ENCODE measurements at places on chromosomes 13 and 19.
A peak's percentile ranks its signal among the peaks of the same experiment; 100 is the strongest.

- DNase-seq: no peak
Observed at GRCh38 chr19:48695743-48696352, at the start of gene FUT2. TSS of gene FUT2 (plus strand) at chr19:48695971. CDS start at chr19:48702957, 6,986 bp downstream.

- DNase-seq: no peak
Observed at GRCh38 chr19:20165971-20166592, 932 bp upstream of the ZNF486 start.

- no peak for DNase-seq
Observed at GRCh38 chr13:108769213-108770070, 140.0 kb downstream of the MYO16 start.

- no peak for DNase-seq
Observed at GRCh38 chr19:55466241-55466614, 1.7 kb upstream of the C19orf85 start.

GRCh38 chr13:27911521-27911920, 8.3 kb upstream of the PDX1 start:
- no peak for DNase-seq

GRCh38 chr19:3977242-3978143, 6.6 kb upstream of the DAPK3 start:
- DNase-seq: no peak

DNA sequence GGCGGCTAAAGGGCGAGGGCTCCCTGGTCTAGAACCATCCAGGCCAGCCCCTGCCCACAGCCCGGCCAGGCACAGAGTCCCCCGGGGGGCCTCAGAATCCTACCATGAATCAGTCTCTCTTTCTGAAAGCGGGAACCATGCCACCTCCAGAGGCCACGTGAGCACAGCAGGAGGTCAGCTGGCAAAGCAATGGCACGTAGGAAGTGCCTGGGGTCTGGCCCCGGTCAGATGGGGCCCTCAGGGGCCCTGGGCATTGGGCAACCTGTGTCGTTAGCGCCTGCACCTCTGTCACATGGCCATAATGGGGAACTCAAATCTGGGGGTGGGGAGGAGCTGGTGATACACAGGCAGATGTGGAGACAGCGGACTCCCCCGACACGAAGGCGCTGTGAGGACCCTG, 8.8 kb downstream of the MFSD12 start:
- DNase-seq: no peak

DNA sequence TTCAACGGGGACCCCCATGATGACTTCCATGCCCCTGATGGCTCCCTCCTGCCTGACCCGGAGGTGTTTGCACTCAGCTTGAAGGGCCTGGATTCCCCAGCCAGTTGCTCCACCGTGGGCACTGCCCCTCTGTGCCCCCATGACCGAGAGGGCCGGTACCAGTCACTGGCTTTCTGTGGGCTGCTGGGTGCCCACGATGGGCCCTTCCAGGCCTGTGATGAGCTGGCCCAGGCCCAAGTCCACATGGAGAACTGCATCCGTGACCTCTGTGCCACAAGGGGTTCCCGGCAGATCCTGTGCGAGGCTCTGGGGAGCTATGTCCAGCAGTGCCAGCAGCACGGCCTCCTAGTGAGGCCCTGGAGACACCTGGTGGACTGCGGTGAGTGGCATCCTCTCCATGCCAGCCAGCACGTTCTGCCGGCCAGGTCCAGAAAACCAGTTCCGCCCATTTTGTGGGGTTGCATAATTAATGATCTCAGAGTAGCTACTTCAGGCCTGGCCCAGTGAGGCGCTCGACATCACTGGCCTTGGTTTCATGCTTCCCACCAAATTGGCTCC, 34.9 kb upstream of the FXYD3 start:
- DNase-seq: no peak

DNA sequence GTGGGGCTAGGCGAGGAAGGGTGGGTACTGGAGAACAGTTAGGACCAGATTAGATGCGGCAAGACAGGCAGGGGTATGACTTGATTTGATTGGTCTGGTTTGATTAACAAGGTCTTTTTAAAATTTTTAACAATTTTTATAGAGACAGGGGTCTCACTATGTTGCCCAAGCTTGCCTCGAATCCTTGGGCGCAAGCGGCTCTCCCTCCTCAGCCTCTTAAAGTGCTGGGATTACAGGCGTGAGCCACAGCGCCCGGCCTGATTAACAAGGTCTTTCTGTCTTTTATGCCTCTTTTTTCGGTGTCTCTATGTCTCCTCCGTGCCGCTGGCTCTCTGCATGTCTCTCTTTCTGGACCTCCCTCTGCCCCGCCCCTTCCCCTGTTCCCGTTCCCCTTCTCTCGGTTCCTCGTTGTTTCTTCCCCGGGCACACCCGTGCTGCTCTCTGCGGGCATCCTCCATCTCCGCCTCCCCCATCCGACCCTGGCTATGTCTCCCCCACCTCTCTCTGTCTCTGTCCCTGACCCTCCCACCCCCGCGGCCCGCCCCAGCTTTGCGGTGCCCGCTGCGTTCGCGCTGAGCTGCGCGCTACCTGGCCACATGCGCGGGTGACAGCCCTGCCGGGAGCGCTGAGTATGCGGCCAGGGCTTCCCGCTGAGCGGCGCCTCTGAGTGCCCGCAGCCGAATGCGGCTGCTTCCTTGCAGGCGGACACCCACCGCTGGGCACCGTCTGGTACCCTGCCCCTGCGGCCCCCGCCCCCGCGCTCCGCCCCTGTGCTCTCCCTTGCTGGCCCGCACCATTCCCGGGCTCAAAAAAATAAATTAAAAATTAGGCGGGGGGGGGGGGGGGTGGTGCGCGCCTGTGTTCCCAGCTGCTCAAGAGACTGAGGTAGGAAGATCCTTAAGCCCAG, 8.1 kb upstream of the SDHAF1 start:
- no peak for DNase-seq

DNA sequence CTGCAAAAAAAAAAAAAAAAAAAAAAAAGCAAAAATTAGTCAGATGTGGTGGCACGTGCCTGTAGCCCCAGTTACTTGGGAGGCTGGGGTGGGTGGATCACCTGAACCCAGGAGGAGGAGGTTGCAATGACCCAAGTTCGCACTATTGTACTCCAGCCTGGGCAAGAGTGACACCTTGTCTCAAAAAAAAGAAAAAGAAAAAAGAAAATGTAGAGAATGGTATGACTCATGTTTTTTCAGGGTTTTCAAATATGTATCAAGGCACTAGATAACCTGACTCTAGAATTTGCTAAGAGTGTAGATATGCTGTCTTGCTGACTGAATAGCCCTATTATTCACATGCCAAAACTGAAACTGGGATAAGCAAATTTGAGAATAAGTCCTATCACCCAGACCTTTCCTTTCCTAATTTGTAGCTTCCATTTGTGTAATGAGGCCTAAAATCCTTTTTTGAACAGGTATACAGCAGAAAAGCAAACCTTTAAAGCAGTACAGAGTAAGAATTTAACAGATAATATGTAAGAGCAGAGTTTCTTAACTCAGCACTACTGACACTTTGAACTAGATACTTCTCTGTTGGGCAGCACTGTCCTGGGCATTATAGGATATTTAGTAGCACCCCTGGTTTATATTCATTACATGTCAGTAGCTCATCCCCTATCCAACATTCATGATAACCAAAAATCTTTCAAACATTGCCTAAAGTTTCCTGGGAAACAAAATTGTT, 108.6 kb downstream of the ELF1 start:
- DNase-seq: peak; percentile 40

- no peak for DNase-seq
Observed at GRCh38 chr13:39105110-39105509, 66.9 kb downstream of the NHLRC3 start.

DNA sequence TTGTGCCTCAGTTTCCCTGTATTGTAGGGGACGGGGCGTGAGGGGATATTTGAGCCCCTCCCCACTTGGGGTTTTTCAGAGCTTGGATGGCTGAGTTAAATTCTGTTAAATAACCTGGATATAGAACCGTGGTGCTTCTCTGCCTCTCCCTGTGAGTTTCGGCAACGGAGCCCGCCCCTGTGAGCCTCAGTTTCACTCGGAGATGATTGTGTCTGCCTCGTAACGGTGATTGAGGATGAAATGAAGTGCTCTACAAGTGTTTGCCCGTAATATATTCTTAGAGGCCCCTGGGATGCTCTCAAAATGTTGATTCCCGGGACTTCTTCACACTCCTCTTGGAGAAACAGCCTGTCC, 509 bp downstream of the KXD1 start:
- DNase-seq: no peak

GRCh38 chr19:572743-573518, 535 bp downstream of the BSG start:
- DNase-seq: peak; percentile 50

DNA sequence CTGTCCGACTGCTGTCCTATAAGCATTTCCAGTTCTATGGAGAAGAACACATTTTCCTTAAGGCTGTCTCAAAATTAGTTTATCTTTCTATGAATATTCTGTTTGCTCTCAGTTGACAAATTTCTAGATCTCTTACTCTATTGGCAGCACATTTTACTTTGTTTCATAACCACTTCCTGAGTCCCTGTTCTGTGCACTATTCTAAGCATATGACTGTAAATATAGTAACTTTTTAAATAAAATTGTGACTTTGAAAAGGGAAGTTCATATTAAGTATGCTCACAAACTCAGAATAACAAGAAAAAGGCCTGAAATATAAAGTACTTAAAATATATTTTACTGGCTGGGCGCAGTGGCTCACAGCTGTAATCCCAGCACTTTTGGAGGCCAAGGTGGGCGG, 56.5 kb upstream of the HTR2A start:
- DNase-seq: peak; percentile 24

GRCh38 chr13:107275945-107276614, 708.1 kb upstream of the ARGLU1 start:
- DNase-seq: no peak

GRCh38 chr19:1929021-1929742, 11.8 kb upstream of the CSNK1G2 start:
- DNase-seq: peak; percentile 89

- DNase-seq: no peak
Observed at GRCh38 chr13:34419755-34420154, 522.3 kb upstream of the NBEA start.

DNA sequence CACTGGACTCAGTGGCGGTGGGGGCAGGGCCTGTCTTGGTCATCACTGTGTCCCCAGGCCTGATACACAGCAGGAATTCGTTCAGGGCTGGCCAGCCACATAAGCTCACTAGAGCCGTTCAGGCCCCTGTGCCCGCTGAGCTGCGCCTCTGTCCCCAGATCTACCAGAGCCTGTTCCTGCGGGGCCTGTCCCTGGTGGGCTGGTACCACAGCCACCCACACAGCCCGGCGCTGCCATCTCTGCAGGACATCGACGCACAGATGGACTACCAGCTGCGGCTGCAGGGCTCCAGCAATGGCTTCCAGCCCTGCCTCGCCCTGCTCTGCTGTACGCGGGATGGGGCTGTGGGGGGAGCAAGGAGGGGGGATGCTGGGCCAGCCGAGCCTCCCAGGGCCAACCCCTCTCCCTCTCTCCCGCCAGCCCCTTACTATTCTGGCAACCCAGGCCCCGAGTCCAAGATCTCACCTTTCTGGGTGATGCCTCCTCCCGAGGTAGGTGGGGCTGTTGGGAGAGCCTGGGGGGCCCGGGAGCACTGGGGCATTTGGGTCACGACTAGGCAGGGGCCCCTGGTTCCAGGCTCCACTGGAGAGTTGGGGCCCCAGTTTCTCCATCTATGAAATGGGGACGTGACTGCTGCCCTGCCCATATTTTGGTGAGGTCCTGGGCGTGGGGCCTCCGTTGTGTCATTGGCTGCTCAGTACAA, 13.9 kb downstream of the MPND start:
- DNase-seq: no peak

GRCh38 chr19:1672038-1672768, 19.8 kb upstream of the TCF3 start:
- DNase-seq: peak; percentile 68

GRCh38 chr13:49701491-49701890, 10.2 kb upstream of the EBPL start:
- no peak for DNase-seq

All from GM12865 (cell line).